ENCODE measurements at places on chromosomes 12 and 14.

GRCh38 chr12:43665091-43665490 is 93.5 kb downstream of the PUS7L start:
- no peak for DNase-seq

DNA sequence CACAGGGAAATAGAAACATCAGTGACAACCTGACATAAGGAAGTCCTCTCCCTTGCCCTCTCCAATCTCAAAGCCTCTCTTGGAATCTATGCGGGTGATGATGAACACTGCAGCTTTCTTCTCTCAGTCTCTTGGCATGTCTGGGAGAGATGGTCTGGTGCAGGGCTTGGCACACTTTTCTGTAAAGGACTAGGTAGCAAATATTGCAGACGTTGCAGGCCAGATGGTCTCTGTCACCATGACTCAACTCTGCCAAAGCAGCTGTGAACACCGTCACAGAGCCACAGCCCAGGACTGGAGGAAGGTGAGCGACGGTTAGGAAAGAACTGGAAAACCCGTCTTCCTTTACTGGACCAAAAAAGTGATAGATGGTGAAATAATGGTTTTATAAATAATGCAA is 591.0 kb upstream of the TMEM132C start:
- DNase-seq = no peak

DNA sequence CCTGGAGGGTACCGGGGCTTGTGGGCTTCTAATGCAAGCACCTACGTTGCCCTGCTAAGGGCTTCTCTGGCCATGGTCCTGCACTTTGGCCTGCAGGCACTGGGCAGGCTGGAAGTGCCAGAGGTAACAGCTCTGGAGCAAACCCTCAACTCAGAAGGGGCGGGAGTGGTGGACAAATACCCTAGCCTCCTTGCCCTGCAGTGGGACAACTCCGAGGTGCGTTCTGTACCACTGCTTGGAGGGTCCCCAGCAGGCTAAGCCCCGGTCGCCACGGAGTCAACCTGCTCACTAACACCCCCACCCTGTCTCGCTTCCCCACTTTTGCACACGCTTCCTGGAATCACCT is 20.4 kb upstream of the BEGAIN start:
- DNase-seq = no peak

- peak; percentile 67 for DNase-seq
Measured at GRCh38 chr12:31732926-31733548, 4.2 kb upstream of the AMN1 start.

GRCh38 chr12:122244565-122245371 is 18.9 kb upstream of the DIABLO start:
- DNase-seq = peak; percentile 56

GRCh38 chr14:49687942-49688700 is at the start of gene POLE2:
Gene POLE2, minus strand, starts transcription at chr14:49688214. Its CDS starts 11 bp downstream, at chr14:49688203.
- peak; percentile 62 for DNase-seq

GRCh38 chr14:59566296-59566695 is 10.3 kb downstream of the CCDC175 start:
- DNase-seq = no peak

DNA sequence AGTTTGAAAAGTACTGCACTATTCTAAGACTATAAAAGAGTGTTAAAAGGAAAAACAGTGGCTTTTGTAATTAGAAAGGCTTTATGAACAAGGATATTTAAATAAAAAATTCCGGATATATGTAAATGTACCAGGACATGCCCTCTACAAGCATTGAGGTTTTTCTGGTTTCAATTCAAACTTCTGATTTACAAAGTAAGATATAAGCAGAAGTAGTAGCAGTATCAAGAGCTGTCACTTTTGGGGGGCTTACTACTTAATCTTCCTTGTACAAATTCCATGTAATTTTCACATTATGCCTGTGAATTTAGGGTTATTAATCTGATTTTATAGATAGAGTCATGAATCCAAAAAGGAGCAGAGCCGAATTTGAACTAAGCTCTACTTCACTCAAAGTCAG is 170.3 kb upstream of the ATP2B1 start:
- DNase-seq = no peak

DNA sequence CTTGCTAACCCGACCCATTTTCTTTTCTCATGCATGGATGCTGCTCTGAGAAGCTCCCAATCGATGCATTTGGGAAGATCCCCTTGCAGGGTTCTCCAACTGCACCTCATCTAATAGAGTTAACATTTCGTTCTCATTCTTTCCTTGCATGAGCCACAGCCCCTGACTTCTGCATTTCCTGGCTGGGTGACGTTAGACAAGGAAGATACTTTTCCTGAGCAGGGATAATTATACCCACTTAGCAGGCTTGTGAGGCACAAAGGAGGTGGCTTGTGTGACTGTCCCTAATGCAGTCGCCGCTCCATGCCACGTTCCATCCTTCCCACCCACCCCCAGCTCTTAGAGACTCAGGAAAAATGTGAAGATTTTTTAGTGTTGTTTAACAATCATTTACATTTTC is 195.1 kb downstream of the CHST11 start:
- DNase-seq = no peak

Measured in CD4-positive, alpha-beta T cell treated with Interleukin-4 for 4 hours (primary cell).